Dermis blood vessel endothelial cell (primary cell): ENCODE measurements at places on chromosomes 4 and X. TPM values are rescaled to one million over a fixed set of nuclear protein-coding genes. Genes with fewer than 3 reads are reported as not detected.

DNA sequence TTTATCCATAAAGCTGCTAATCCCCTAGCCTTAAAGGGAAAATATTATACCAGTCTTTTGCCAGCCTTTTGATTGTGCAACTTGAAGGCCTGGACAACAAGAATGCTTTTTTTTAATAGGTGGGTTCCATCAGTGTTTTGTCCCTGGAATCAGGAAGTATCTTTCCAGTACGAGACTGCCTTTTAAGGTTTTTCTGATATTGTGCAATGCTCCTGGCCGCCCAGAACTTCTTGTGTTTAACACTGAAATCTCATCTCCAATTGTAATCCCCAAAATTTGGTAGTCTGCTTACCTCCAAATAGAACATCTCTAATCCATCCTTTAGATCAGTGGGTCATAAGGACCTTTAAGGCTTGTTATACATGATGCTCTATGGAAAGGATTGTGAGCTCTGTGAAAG, 256.7 kb downstream of the NAF1 start:
- no peak for DNase-seq

GRCh38 chrX:38803588-38804431, 2.6 kb downstream of the MID1IP1 start:
- peak; percentile 67 for DNase-seq

DNA sequence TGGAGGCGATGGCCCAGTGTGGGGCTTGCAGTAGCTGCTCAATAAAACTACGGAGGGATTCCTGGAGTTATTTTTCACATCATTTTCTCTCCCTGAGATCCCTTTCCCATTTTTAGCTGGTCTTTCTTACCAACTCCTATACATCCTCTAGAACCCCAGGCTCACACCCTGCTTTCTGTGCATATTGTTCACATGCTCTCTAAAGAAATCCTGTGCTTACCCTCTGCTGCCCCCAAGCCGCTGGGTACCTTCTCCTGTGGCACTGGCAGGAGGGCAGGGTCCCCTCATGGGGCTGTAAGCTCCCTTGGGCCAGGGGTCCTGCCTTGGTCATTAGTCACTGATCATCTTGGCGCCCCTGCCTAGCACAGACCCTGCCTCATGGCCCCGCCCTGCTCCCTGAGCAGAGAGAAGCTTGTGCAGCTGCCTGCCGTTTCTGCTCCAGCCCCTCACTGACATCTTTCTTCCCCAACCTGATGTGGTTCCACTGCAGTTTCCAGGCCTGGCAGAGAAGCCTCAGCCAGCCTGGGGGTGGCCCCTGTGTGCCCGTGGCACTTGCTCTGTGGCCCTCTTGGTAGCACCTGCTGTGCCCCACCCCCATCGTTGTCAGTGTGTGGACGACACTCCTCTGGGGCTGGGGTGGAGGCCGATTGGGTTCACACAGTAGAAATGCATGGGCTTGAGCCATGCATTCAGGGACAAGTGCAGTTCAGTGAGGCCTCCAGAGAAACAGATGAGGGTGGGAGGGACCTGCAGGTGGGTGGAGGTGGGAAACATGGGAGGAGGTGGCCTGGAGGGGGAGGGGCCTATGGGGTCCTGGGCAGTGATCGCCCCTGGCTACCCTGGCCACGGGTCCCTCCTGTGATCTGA, 69.5 kb downstream of the WFS1 start:
- DNase-seq: no peak

Gene KIT
- 5.6 and 12.9 TPM in 2 replicates for total RNA-seq

Gene MAGEA11
- total RNA-seq: not detected in 2 replicates

Gene BTC
- total RNA-seq: 0.17 and 0.28 TPM in 2 replicates

- DNase-seq: no peak
These were observed 13.9 kb upstream of the PRDM8 start for GRCh38 chr4:80183250-80184052.

GRCh38 chrX:13279279-13280018, 40.4 kb downstream of the ATXN3L start:
- no peak for DNase-seq

Gene MTMR1
- 15.1 and 17.4 TPM in 2 replicates for total RNA-seq

DNA sequence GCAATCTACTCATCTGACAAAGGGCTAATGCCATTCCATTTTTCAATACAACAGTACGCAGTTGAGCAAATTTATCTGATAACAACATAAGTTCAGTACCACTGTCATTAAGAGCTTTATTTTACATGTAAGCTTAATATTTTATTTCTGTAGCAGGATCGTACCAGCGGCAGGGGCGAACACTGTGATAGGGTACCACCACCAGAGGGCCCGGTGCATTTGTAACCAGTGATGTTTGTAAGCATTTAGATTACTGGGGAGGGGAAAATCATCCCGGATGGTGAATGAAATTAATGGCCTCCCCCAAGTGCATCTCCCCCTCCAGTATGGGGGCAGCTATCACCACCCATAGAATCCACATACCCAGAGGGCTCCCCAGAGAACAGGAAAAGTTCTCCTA, 179.0 kb downstream of the ADGRA3 start:
- no peak for DNase-seq

DNA sequence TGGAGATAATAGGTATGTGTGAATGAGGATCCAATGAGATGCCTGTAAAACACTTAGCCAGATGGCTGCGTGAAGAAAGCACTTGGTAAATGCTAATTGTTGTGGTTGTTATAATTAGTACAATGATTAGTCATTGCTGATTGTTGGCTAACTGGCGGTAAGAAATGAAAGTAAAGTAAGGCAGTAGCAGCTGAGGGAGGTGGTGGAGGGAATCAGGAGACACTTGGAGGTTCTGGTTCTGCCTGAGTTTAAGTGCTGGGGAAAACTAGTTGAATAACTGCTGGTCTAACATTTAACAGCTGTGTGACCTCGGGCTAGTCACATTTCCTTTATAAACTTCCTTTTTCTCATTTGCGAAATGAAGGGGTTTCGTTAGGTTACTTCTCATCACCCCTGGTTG, 30.9 kb downstream of the CD38 start:
- peak; percentile 7 for DNase-seq

Gene FAM9C
- 0.05 TPM in 1 of 2 replicates, not detected in the other for total RNA-seq

- no peak for DNase-seq
These were observed 420.1 kb downstream of the ZNF674 start for GRCh38 chrX:46125111-46125510.

DNA sequence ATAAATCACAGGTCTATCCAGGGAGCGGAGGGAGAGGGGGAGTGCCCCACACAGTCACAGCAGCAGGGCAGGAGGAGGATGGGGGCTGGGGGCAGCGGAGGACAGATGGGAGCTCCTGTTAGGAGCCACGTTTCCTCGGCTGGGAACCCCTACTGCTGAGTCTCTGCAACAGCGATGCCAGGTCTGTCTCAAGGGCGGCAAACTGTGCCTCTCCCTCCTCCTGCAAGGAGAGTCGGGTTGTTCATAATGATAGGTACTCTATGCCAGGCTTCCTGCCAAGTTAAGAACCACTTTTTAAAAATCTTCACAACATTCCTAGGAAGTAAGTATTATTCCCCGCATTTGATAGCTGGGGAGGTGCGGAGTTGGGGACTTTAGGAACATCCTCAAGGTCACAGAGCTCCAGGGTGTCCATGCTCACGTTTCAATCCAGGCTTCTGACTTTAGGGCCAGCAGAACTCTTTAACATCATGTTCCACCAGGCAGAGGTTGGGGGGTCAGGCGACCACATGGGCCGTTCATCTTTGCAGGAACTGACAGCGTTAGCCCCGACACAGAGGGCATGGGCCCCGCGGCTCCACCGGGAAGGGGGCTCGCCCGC, 98.3 kb upstream of the MAML3 start:
- peak; percentile 50 for DNase-seq

DNA sequence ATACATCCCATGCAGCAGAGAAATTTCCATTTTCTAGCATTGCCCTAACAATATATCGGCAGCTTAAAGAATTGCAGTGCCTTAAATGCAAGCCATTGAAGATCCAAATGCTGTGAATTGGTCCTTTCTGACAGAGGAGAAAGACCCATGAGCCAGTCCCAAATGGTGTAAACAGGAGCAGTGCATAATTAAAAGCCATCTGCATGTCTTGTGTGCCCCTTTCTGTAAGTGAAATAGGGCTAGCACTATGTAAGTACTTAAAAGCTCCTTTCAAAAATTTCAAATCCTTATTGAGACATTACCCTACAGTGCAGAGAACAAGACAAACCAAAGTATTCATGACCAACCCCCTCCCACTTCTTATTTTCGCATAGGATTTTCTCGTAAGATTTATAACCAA, 108.7 kb upstream of the LCORL start:
- DNase-seq: no peak

- no peak for DNase-seq
These were observed 51.6 kb downstream of the SCFD2 start for GRCh38 chr4:53314252-53314651.

Gene TMPRSS11D
- 0.09 TPM in 1 of 2 replicates, not detected in the other for total RNA-seq

GRCh38 chr4:139902321-139903320, 237.0 kb downstream of the MGST2 start:
- DNase-seq: no peak

DNA sequence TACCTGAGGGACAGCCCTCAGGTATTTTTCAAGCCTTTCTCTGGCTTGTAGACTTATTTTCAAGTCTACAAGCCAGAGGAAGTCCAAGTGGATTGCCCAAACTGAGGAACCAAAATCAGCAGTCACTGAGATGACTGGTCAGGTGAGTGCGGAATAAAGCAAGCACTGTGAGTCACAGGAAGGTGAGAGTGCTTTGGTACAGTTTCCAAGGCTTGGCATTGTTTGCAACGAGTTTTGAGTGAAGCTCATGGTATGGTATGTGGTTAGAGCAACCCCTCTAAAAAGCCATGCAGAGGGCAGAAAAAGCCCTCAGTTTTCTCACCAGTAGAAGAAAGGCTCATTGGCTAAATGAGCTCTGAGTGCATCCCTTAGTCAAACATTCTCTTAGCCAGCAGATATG, 112.8 kb upstream of the EOLA2 start:
- DNase-seq: peak; percentile 30

- DNase-seq: no peak
These were observed 65.8 kb downstream of the ARAP2 start for GRCh38 chr4:36178484-36178883.

Gene TMEM154
- total RNA-seq: 1.0 and 3.1 TPM in 2 replicates

- no peak for DNase-seq
These were observed 11.6 kb downstream of the SYTL4 start for GRCh38 chrX:100720301-100720700.

Gene TET2
- 9.9 and 10.4 TPM in 2 replicates for total RNA-seq

- no peak for DNase-seq
These were observed 93.1 kb downstream of the NSUN7 start for GRCh38 chr4:40842725-40843423.

DNA sequence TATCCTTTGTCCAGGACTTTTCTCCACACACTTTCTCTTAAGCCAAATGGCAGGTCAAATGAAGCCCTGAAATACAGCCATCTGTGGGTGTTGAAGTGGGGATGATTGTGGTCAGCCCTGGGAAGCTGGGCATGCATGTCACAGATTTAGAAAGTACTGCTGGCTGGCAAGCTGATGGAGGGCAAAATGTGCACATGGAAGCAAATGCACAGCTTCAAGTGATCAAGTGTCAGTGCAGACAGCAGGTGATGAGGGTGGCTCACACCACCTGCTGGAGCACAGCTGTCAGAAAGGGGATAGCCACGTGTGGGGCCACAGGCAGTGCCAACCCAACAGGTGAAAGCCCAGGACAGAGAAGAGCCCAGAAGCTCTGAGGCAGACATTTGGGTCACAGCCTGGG, 40.3 kb upstream of the ATXN3L start:
- DNase-seq: no peak

DNA sequence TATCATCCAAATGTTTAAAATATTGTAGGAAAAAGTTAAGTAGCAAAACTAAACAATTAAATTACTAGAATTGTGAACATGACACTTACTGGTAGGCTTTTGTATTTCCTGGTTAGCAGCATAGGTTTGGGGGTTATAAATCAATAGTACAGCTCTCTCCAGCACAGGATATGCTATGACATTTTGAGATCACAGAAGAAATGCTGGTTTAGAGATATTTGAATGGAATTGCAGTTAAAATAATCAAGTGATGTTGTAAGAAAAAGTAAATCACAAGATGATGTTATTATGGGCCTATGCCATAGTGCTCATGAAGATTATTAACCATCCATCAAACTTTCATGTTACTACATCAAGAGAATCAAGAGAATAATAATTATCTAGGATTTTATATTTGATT, 1079.9 kb upstream of the SLIT2 start:
- DNase-seq: no peak

Gene ZNF674
- 4.1 and 6.6 TPM in 2 replicates for total RNA-seq

DNA sequence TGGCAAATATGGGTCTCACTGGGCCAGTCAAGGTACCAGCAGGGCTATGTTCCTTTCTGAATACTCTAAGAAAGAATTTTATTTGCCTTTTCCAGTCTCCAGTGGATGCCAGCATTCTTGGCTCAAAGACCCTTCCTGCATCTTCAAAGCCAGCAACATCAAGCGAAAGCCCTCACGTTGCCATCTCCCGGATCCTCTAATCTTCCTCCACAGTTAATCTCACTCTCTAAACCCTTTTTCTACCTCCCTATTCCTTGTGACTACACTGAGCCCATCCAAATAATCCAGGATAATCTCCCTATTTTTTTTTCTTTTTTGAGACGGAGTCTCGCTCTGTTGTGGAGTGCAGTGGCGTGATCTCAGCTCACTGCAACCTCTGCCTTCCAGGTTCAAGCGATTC, 23.4 kb downstream of the RFC1 start:
- DNase-seq: no peak

Gene RADX
- under 0.01 and 0.14 TPM in 2 replicates for total RNA-seq

DNA sequence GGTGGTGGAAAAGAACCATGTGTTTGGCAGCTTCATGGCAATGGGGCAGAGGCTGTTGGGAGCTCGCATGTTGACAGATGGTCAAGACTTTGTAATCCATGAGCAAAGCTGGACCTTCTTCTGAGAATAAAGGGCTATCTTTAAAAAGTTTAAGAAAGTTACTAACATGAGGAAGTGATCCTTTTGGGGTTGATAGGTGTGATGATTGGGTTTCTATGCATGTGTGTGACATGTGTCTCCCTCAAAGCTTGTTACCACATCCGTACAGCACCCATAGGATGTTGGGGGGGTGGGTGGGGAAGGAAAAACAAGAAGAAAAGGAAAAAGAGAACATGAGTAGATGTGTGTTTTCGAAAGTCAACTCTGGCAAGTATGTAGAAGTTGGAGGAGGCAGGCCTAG, 123.0 kb upstream of the TLR3 start:
- no peak for DNase-seq
